Lung microvascular endothelial cell (primary cell): ENCODE measurements at places on chromosomes 5 and 9.

DNA sequence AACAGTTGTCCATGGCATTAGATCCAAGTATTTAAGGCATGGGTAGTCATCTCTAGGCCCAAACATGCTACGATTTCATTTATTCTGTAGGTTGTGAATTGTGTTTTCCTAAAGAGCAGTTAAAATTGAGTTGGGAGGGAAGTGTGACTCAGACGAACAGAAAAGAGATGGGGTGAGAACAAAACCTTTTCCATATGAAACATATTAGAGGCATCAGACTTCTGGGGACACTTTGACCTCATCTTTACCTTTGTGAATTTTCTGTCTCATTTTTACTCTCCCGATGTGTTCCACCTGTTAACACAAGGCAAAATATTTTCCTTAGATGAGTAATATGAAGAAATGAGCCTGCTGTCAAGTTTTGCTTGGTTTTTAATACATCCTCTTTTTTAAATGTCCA is 181.3 kb downstream of the ESM1 start:
- no peak for DNase-seq

- no peak for DNase-seq
These were observed 1.1 kb upstream of the DCANP1 start for GRCh38 chr5:135448071-135448739.

DNA sequence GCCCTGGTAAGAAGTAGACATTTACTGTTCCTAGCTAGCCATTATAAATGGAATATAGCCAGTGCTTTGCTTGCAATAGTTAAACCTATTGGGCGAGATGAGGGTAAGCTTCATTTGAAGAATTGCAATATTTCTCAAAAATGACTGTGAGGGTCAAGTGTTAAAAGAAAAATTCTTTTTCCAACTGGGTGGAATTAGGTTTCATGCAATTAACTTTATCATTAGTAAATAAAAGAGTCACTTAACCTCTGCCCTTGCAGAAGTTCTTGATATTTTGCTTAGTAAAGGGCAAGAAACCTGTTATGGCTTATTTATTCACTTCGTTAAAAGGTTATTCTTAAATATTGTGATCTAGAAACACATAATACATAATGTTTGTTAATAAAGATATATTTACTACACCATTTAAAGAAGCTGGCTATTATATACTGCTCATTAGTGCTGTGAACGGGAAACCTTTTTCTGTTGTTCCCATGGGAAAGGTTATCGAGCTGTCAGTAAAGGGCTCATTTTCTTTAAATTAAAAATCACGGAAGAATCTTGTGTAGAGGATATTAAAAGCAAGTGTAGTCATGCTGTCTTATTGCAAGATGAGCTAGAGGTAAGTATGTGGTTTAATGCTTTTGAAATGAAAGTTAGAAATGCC is 370.5 kb downstream of the CSNK1G3 start:
- no peak for DNase-seq

DNA sequence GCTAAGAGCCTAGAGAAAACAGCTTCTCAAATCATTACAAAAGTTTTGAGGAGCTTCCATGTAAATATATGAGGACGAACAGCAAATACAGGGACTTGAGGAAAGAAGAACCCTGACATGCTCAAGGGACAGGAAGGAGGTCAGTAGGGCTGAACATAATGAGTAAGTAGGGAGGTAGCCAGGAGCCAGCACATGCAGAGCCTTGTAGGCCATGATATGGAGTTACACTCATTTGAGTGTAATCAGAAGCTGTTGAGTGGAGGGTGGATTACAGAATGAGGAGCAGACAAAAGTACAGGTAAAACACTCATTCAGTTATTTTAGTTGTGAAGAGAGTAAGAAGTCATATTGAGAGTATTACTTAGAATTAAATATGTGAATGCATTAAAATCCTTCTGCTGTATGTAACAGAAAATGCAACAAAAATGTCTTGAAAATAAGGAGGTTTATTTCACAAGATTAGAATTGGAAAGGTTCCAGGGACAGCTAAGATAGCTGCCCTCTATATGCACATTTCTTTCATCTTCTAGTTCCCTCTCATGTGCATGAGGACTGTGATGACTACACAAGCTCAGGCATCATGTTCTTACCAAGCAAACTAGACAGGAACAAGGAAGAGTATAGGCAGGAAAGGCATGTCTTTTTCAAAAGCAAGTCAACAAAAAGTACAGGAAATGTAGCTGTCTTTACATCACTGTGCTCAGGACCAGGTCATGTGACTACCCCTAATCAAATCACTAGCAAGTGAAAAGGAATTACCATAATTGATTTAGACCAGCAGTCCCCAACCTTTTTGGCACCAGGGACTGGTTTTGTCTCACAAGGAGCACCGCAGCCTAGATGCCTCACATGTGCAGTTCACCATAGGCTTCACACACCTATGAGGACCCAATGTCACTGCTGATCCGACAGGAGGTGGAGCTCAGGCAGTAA is 87.2 kb downstream of the TMEM232 start:
- no peak for DNase-seq

DNA sequence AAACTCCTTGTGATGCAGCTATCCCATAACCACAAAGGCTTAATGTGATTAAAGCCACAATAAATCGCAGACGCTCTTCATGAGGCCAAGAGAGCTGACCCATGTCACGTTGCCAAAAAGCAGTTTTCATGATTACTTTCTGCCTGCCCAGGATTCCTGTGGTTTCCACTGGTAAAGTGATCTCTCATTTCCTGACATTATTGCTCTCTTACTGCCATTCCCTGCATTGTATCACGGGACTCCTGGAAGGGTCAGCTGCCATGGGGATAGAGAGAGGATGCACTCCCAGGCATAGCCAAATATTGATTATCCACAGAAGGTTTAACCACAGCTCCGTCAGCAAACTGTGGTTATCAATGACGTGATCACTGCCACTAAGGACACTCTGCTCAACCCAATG is 103.8 kb upstream of the SLC1A3 start:
- DNase-seq, result peak; percentile 3

GRCh38 chr5:59291941-59292340 is 601.6 kb downstream of the PDE4D start:
- no peak for DNase-seq
